HT-29 (cell line): ENCODE measurements at places on chromosomes 2 and 18.

GRCh38 chr2:85501248-85501647, 37.7 kb upstream of the MAT2A start:
- peak; percentile 28 for DNase-seq

DNA sequence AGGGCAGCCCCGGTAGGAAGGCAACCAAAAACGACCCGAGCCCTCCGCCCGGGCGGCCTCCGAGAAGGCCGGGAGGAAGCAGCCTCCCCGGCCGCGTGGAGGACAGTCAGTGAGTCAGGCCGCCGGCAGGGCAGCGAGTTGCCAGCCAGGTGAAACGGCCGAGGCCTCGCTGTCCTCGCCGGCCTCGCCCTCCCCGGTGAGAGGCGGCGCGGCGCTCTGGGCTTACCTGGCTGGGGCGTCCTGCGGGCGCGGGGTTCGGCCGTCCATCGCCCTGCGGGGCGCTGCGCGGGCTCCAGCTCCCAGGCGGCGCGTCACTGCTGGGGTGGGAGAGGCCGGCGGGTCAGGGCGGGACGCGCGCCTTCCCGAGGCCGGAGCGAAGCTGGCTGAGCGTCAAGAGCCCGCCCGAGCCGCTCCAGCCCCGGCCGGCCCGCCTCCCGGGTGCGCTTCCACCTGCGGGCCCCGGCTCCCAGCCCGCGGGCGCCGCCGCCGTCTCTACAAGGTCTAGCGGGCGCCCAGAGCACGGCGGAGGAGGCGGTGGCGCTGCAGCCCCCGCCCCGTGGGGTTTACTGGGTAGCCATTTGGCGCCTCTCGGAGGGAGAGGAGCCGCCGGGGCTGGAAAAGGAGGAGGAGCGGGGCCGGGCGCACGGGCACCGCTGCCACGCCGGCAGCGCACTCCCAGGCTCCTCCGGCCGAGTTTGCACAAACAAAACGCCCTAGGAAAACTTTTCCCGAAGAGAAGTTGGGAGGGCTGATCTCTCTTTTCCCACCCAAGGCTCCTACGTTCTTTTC, 499 bp downstream of the COBLL1 start:
- DNase-seq, result peak; percentile 83

- DNase-seq, result peak; percentile 95
Measured at GRCh38 chr2:113282747-113283533, 4.2 kb upstream of the PAX8 start.

GRCh38 chr2:85705680-85706039, 11.5 kb downstream of the GNLY start:
- no peak for DNase-seq

DNA sequence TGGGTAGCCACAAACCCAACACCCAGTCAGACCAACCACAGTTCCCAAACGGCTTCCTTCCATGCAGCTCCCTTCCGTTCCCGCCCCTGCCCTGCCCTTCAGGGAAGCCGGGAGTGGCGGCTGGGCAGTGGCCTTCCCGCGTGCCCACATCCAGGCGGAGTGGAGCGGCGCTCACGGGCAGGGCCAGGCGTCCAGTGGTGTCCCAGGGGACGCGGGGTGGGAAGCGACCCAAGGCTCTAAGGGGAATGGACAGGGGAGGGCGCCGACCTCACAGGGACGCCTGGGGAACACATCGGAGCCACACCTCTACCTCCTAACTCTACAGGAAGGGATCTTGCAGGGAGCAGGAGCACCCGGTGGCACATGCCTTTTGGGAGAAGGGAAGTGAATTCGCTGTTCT, 225.9 kb upstream of the MGAT5 start:
- no peak for DNase-seq

DNA sequence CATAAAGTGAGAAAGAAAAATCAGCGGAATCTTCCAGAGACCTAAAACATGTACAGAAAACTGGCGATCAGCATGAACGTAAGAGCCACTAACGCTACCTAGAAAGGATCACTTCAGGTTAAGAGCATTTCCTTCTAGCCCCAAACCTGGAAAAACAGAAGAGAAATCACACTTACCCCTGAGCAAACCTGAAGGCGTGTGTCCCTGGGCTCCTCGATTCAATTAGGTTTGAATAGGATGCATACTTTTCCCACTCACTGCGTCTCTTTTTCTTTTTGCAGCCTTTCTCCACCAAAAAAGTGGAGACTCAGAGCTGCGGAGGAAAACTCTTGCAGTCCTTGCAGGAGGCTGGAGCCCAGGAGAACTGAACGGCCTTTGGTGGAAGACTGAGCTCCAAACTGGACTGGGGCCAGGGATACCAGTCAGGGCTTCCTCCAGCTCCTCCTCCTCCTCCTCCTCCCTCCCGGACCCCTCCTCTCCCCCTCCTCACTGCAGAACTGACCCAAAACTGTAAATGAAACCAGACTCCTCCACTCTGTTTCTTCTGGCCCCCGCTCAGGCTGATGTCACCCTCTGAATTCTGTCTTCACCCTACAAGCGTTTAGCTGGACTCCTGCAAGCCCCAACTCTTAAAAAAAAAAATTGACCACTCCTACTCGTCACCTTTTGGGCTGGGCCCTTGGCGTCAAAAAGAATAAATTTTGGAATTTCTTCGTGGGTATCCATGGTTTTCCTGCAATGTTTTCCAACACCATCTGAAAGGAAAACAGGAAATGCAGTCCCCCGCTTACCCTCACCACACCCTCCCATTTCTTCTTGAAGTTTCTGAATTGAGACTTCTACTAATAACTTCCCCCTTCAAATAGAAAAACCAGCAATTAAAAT, at the start of gene COL6A3:
Gene COL6A3, minus strand, starts transcription at position 388 of the 885 bp plus-strand sequence. CDS start 17,347 bp downstream, outside the sequence.
- no peak for DNase-seq

DNA sequence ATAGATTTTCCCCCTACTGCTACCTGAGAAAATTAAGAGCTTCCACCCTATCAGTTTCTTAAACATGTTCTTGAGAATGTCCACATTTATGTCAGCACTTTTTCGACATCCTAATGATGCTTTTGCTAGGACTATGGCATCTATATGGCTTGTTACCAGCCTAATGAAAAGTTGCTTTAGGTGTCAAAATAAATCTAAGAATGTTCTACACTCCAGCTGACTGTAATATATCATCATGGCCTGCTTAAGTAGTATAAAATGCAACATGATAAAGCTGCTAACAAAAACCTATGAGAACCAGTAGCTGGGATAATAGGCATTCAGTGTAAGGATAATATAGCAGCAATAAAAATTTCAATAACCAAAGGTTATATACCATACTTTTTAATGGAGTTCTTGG, 1983.5 kb upstream of the CELF4 start:
- no peak for DNase-seq
